Left ventricle myocardium superior (tissue), 1 donor: ENCODE measurements at places on chromosomes 2 and 18. TPM values are rescaled to one million over a fixed set of nuclear protein-coding genes. Genes with fewer than 3 reads are reported as not detected.

PROKR1 gene
- total RNA-seq: not detected

TUBA4B gene
- total RNA-seq: not detected

SETBP1 gene
- 6.7 TPM for total RNA-seq

TOGARAM2 gene
- total RNA-seq: 43.9 TPM

DNA sequence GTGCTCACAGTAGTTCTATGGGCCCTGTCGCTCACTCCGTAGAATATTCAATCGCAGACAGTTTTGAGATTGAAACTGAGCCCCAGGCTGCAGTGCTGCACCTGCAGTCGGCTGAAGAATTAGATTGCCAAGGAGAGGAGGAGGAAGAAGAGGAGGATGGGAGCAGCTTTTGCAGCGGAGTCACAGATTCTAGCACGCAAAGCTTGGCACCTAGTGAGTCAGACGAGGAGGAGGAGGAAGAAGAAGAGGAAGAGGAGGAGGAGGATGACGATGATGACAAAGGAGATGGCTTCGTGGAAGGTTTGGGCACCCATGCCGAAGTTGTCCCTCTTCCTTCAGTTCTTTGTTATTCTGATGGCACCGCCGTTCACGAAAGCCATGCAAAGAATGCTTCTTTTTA is 115.2 kb downstream of the GALNT3 start:
- no peak for DNase-seq

DNA sequence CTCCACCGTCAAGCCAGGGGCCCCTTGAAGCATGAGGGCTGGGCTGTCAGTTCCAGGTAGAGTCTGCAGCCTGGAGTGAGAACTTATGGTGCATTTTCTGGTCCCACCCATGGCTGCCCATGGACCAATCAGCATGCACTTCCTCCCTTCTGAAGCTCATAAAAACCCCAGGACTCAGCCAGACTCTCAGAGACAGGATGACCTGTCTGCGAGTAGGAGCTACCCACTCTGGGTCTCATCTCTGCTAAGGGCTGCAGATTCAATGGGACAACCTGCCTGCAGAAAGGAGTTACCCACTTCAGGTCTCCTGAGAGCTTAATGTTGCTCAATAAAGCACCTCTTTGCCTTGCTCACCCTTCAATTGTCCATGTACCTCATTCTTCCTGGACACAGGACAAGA is 9.4 kb upstream of the DUSP19 start:
- no peak for DNase-seq

DNA sequence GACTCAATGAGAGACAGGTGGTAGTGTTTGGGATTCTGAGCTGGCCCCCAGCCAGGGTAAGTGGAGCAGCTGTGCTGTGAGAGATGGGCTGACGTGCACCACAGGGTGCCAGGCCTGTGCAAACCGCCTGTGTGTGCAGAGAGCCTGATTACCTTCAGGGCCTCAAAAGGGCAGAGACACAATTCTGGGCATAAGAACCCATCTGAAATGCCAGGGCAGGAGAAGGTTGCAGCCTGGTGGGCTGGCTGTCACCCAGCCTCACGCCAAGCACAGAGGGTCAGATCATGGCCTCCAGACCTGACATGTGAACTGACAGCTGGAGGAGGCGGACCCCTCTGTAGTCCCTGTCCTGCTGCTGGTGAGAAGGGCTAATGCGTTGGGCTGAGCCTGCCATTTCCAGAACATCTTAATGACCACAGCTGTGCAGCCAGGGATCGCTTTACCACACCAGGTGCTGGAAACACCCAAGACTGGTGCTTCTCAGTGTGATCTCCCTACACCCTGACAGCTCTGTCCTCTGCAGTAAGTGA is 100.9 kb downstream of the ARL4C start:
- DNase-seq: no peak

DNA sequence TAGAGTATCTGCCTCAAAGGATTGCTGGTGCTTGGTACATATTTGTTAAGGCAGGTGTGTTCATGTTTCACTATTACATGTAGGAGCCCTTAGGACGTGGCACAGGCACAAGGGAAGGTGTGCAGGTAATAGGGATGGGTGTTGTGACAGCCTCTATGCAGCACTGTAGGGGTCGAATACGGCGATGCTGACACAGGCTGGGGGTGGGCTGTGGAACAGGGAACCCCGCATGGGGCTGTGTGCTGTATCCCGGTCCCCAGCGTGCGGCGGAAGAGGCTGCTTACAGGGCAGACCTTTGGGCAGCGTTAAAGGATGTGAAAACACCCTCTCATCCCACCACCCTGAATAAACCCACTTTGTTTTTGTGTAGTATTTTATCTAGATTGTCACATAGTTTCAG is 21.5 kb downstream of the B3GNT2 start:
- no peak for DNase-seq

DNA sequence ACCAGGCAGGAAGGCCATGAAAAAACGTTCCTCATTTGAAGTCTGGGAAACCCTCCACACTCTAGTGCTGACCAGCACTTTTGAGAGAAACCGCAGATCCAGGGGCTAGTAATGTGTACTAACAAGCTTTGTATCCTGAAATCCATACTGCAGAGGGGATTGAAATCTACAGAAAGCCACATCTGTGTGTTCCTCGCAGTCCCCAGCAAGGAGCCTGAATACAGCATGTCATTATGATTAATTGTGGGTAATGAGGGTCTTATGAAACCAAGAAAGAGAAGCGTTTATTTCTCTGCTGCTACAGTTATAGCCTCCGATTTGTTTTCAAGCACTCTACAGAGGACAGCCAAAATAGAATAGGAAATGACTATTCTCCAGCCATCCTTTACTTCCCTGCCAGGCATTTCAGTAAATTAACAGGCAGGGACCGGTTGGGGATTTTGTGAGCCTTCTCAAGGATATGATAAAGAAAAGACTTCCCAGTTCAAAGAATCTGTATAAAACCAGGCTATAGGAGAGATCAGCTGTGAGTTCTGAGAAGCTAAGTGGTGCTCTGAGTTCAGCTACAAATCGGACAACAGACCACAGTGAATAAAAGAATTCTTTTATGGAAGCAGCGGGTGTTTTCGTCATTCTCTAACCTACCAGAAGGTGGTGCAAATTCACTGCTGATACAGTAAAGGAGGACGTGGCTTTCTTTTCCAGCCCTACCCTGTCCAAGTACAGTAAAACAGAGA is 133.4 kb downstream of the INSIG2 start:
- DNase-seq: no peak

DNA sequence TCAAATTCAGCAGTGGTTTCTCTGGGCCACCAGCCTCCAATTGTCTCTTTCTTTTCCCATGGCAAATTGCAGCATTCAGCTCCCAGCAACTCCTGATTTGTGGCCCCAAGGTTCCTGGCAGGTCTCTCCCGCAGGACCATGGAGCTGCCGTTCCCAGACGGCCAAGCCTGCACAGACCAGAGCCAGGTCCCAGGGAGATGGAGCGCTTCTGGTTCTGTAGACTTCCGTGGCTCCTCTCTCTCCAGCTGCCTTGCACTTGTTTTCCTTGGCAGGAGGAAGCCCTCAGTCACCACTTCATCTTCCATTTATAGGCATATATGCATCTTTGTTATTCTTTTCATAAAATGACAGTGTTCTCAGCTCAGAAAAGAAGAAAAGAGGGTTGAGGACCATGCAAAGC is 21.7 kb downstream of the TNP1 start:
- DNase-seq: peak; percentile 51

GRCh38 chr2:44351088-44351487 is 10.2 kb downstream of the PREPL start:
- no peak for DNase-seq

DNA sequence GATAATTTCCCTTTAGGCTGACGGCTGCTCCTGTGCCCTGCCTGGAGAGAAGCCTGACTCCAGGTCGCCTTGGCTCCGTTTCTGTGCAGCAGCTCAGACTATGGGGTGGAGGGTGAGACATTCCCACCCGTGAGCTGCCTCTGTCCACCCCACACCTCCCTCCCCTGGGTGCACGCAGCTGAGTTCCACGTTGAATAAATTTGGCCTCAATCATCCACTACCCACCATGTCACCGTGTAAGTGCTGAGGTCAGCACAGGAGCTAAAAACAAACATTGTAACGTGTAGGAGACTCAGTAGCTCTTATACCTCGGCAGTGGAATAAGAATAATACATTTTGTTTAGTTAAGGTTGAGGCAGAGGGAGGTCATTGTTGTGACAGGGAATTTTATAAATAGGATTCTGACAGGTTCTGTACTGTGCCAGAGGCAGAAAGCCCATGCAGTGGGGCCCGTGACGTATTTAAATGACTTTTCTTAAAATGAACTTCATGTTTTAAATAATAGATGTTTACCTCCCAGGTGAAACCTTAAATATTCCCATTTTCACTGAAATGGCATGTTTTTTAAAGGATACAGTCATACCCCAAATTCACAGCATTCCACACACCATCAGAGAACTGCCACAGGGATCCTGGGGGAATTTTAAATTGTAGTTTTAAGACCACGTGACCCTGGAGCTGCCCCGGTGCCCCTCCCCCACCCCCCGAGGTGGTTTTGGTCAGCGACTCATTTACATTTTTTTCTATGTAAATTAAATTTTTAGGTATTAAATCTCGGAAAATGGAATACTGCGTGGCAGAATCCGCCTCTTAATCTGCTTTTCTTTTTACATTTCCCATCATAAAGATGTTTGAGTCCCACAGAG is 50.2 kb downstream of the NFATC1 start:
- DNase-seq: no peak

DNA sequence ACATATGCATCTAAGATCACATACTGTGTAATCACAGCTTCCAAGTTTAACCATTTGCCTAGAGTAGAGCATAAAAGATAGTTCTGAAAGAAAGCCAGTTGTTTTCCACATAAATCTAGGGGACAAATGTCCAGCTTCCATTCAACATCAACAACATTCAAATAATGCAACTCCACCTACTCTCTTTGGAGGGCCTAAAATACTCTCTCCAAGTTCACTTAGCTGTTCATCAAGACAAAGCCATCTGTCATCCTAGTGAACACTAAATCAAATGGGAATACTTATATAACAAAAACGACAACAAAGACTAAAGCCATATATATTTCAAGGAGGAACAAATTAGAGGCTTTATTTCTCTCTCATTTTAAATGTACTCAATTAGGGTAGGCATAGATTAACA is 221.5 kb upstream of the CDH2 start:
- DNase-seq: no peak

DNA sequence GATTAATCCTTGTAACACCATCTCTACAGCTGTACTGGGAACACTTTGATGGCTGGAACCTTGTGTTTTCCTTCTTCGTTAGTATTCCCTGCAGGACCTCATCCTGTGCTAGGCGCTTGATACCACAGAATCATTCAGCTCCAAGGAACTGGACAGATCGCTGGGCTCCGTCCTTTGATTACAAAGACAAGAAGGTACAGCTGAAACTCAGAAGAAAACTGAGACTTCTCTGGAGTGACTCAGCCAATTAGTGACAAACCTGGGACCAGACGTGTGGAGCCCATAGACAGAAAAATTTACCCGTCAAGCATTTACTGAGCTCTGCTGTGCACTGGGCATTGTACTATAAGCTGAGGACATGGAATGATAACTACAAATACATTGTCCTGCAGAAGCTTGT is 67.3 kb downstream of the NCKAP5 start:
- no peak for DNase-seq

- no peak for DNase-seq
Observed at GRCh38 chr2:1739322-1739957, 4.9 kb downstream of the PXDN start.

DNA sequence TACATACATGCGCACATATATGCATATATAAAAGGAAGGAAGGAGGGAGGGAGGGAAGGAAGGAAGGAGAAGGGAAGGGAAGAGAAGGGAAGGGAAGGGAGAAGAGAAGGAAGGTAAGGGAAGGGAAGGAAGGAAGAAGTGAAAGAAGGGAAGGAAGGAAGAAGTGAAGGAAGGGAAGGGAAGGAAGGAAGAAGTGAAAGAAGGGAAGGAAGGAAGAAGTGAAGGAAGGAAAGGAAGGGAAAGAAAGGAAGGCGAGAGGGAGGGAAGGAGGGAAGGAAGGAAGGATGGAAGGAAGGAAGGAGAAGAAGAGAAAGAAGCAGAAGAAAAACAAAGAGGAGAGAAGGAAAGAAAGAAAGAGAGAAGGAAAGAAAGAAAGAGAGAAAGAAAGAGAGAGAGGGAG is 16.9 kb downstream of the COL6A3 start:
- DNase-seq: no peak

DNA sequence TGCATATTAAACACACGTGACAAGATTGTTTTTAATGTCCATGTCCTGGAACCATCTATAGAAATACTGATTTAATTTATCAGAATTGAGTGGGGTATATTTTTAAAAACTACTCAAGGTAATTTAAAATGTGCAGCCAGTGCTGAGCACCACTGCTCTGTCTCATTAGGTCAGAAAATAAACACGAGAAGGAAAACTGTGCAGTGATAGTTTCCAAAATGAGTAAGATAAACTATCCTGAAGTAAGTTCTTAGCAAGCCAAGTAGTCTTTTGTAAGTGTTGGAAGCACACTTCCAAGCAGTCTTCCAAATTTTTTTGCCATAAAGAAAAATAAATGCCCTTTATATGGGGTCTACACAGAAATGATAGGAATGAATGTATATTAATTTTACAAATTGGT is 93.8 kb upstream of the DNAJC10 start:
- DNase-seq: no peak

- no peak for DNase-seq
Observed at GRCh38 chr2:126751477-126751876, 95.5 kb downstream of the GYPC start.

GRCh38 chr18:42030586-42031182 is 75.7 kb downstream of the PIK3C3 start:
- no peak for DNase-seq
